ENCODE measurements at places on chromosomes 3 and 15. TPM values are rescaled to one million over a fixed set of nuclear protein-coding genes. Genes with fewer than 3 reads are reported as not detected.

WDR93 gene
- not detected for total RNA-seq

ATP13A4 gene
- not detected for total RNA-seq

TNNC1 gene
- total RNA-seq: 2.9 TPM

MFAP1 gene
- total RNA-seq: 13.3 TPM

SLC2A2 gene
- total RNA-seq: not detected

B3GNT5 gene
- total RNA-seq: 3.2 TPM

ZIC1 gene
- total RNA-seq: not detected

SNX33 gene
- 25.7 TPM for total RNA-seq

DUOXA1 gene
- total RNA-seq: 0.36 TPM

LTF gene
- 0.28 TPM for total RNA-seq

ANKUB1 gene
- total RNA-seq: not detected

NANOGP8 gene
- not detected for total RNA-seq

C15orf62 gene
- 0.71 TPM for total RNA-seq

PCOLCE2 gene
- total RNA-seq: 19.4 TPM

SCAMP2 gene
- total RNA-seq: 27.8 TPM

APBA2 gene
- total RNA-seq: 1.4 TPM

PML gene
- 63.5 TPM for total RNA-seq

MYL3 gene
- 10.8 TPM for total RNA-seq

P2RY1 gene
- 21.4 TPM for total RNA-seq

CMTM7 gene
- 9.2 TPM for total RNA-seq

WWTR1 gene
- 243 TPM for total RNA-seq

CAMK2N2 gene
- not detected for total RNA-seq

CAND2 gene
- total RNA-seq: 24.9 TPM
